T follicular helper cell (primary cell): ENCODE measurements at places on chromosomes 4 and X.

- DNase-seq: no peak
Observed at GRCh38 chr4:149113804-149114430, 671.7 kb upstream of the NR3C2 start.

DNA sequence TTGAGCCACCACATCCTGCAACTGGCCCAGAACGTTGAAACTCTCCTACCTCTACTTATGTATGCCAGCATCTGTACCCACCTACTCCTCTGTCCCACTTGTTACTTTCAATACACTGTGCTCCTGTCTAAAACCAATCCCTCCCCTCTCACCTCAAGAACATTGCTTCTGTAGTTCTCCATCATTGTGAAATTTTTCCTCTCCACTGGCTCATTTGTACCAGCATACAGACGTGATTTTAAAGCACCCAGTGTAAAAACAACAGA is 25.5 kb upstream of the USO1 start:
- no peak for DNase-seq

DNA sequence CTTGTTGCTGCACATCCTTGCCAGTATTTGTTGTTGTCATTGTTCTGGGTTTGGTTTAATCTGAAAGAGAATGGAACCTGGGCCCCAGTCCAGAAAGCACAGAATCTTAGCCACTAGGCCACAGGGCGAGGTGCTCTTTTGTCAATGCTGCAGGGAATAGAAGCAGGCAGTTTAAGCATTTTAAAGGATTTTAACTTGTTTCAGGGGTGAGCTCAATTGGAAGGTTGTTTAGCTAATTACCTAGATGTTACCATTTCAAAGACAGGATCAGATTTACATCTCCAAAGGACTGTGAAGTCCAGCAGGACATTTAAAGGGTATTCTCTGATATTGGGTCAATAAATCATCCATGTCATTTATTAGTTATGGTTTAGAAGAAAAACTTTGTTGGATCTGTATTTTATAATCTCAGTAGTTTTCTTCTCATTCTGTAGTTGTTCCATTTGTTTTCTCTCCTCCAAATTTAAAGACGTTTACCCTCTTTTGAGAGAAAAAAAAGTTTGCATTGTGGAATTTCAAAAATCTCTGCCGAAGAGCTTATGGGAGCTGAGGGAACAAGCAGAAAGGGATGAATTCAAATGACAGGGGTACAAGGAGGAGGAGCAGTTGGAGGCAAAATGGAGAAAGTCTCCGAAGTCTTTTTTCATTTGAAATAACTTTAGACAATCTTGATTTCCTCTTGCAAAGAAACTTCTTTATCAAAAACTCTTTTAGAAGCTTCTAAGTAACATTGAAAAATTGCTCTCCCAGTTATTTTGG is 57.5 kb upstream of the FAM47C start:
- DNase-seq: no peak

DNA sequence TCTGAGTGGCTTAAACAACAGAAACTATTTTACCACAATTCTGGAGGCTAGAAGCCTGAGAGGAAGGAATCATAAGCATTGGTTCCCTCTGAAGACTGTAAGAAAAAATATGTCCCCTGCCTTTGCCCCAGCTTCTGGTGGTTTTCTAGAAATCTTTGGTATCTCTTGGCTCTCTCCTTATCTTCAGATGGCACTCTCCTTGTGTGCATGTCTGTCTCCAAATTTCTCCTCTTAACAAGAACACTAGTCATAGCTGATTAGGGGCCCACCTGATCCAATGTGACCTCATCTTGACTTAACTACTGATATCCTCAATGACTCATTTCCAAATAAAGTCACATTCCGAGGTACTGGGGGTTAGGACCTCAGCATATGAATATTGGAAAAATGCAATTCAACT is 635.0 kb upstream of the NR3C2 start:
- DNase-seq: no peak

GRCh38 chrX:1661048-1661921 is 46.4 kb downstream of the ASMT start:
- peak; percentile 84 for DNase-seq

DNA sequence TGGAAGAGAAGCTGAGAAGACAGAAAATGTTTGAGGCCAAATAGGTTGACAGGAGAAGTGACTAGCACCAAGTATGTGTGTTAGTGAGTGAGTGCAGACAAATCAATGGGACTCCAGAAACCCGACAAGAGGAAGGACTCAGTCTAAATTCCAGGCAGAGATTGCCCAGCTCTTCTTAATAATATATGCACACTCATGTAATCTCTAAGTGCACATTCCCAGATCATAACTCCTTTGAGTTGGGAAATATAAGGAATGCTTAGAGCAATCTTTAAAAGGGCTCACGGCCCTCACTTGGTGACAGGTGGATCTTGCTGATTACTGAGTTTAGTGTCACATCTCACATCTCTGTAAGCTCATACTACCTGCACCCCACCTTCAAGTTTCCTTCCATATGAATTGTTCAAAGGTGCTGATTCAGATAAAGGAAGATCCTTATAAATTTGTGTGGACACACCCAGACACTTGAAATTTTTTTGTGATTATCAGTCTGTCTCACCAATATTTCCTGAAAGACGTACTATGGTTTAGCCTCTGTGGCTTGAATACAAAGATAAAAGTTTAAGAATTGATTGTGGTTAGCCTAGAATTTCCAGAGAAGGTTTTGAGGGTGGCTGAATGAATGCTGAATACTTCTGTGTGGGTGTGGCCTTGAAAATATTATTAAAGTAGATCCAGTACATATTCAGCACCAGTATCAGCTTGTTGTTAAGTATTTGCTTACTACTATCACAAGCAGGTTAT is 205.1 kb upstream of the UGT8 start:
- DNase-seq: no peak

GRCh38 chr4:36348403-36348938 is 67.1 kb downstream of the DTHD1 start:
- DNase-seq: no peak

GRCh38 chr4:111601671-111602070 is 543.6 kb upstream of the FAM241A start:
- DNase-seq: no peak

DNA sequence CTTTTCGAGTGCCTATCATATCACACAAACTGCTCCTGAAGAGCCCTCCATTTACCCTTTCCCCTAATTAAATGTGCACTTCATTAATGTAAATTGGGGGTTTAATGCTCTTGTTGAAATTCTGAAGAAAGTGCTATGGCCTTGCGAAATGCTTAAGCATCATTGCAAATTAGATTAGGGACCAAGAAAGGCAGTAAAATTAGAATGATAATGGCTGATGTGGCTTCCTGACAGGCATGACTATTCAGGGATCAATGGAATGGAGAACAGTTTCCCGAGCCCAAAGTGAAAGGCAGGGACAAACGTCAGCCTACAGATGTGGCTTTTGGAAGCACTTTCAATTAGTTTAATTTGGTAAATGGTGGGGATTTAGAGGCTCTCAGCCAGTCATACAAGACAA is 120.1 kb downstream of the NKX6-1 start:
- no peak for DNase-seq

GRCh38 chr4:17157304-17157703 is 258.9 kb upstream of the LDB2 start:
- DNase-seq: no peak

GRCh38 chrX:124619710-124620109 is 273.3 kb downstream of the SH2D1A start:
- no peak for DNase-seq

GRCh38 chr4:172546782-172547181 is 621.8 kb upstream of the GALNT7 start:
- no peak for DNase-seq

GRCh38 chr4:150475763-150476162 is 106.2 kb upstream of the MAB21L2 start:
- no peak for DNase-seq

- no peak for DNase-seq
Observed at GRCh38 chr4:143394739-143395453, 58.2 kb downstream of the GAB1 start.

GRCh38 chrX:111888600-111888999 is 12.6 kb downstream of the TRPC5OS start:
- DNase-seq: no peak

DNA sequence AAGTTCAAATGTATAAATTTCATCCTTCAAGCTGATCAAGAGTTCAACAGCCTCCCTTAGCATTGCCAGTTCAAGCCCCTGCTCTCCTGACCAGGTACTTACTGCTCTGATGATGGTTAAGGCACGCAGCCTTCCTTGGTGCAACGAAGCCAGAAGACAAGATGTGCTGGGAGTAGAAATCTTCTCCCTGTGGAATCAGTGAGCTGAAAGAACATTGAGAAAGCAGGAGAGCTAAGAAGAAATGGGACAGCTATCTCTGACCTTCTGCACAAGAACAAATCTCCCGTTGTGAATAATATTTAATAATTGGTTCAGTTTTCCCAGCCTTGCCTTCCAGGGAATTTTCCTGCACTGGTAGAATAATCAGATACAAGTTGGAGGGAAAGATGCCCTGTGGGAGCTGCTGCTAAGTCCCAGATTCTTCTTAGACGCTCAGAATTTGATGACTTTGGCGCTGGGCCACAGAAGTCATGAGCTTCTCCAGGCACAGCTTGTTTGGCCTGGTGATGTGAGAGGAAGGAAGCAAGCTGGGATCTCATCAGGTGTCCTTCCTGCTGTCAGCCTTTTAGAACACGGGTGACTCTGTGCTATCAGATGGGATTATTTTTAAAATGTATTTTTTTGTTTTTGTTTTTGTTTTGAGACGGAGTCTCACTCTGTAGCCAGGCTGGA is 77.8 kb downstream of the CD38 start:
- no peak for DNase-seq

DNA sequence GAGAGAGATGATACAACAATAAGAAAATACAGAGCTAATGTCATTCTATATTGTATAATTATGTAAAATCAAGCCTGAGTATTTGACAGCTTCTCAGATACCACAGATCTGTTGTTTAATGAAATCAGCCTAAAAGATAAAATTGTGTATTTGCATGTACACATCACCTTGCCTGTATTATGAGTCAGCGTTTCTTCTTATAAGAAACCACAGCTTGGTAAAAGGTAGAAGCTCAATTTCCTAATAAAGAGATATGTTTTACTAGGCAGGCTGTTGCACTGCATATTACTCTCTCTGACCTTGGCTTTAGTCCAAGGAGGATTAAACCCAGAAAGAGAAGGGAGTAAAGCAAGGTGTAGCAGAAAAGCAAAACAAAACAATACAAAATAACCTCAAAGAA is 121.3 kb downstream of the PPARGC1A start:
- no peak for DNase-seq

DNA sequence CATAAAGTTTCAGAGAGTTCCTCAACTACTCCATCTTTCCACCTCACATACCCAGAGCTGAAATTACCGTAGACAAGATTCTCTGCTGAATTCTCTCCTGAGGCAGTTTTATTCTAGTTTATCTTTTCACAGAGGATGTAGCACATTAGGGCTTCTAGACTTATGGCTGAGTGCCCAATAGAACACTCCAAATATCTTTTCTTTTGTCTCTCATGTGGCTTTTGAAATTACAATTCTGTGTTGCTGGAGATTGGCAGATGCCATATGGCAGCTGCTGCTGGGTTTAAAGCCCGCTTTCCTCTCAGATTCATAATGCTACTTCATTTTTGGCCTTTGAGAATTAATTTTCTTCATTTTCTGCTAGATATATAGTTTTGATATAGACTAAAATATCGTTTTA is 107.6 kb upstream of the BANK1 start:
- DNase-seq: no peak

- no peak for DNase-seq
Observed at GRCh38 chr4:111717921-111718320, 427.3 kb upstream of the FAM241A start.

DNA sequence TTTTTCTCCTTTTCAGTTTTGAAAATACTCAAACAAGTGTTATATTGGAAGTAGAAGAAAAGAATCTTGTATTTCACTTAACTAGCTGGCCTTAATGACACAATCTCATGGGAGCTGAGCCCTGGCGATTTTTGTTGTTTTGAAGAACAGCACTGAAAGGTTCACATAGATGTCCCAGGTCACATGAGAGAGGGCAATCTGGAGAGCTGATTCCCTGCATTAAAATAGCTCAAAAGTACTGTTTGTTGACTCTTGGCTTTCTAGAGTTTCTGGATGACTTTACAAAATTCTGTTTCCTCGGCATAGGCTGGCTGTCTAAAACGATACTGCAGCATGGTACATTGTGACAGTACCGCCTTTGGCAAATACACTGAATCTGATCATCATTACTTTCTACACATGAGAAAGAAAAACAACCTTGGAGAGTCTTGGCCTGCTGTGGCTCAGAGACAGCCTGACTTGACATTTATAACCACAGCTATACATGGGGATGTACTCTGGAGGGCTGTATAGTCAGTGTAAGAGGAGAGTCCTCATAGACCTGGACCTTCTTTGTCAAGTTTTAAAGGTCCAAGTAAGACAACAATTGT is 119.8 kb upstream of the PDLIM3 start:
- DNase-seq: no peak

DNA sequence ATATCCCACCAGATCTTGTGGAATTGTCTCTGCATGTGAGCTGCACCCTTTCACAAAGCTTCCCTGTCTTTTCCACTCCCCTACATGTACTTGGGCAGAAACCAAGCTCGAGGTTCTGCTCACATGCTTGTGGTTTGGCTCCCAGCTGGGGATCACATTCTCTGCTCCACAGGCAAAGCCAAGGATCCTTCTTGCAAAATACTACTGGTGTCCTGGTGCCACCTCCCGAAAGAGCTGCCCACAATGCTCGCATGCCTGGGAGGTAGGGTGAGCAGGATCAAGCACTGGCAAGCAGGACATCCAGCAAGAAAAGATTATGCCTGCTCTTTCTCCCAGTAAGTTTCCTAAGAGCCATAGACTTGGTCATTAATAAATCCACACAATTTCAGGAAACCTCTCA is 45.1 kb upstream of the PPARGC1A start:
- no peak for DNase-seq

DNA sequence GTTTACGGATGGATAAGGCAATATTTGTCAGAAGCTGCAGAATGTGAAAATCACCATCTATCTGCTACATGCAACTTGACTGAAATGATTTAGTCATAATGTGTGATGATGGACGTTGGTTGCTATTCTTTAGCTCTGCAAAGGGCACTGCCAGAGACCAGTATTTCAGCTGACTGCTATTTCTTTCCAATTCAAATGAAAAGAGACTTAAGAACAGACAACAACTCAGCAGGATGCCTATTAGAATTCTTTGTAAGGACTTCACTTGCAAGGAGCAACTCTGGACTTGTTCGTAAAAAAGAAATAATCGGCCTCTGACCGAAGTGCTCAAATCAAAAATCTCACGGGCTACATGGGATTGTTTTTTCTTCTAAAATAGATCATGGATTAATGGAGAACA is 262.7 kb downstream of the DHX15 start:
- DNase-seq: no peak

- DNase-seq: no peak
Observed at GRCh38 chr4:173485164-173485563, 44.9 kb downstream of the HAND2 start.

- DNase-seq: no peak
Observed at GRCh38 chr4:147340591-147341120, 140.2 kb upstream of the EDNRA start.

DNA sequence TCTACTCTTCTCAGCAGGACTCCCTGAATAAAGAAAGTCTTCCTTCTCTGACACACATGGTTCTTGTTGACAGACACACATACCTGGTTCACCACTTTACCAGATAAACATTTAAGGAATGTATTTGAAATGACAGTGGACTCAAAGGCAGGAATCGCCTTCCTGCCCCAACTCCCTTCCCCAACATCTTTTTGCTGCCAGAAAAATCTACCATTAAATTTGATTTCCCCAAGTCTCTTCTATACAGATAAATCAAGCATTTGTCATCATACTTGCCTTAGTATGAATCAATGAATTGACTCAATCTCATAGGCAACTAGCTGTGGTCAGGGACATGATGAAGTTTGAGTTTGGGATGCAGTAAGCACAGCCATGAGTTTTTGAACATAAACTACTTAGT is 23.3 kb upstream of the ANXA5 start:
- no peak for DNase-seq
